ENCODE measurements at places on chromosomes 2 and 18.

- DNase-seq: no peak
Measured at GRCh38 chr2:120405759-120406099, 59.8 kb downstream of the INHBB start.

GRCh38 chr2:140851258-140851981 is 1279.4 kb downstream of the LRP1B start:
- DNase-seq: no peak

GRCh38 chr2:210268281-210268680 is 43.0 kb upstream of the ACADL start:
- no peak for DNase-seq

DNA sequence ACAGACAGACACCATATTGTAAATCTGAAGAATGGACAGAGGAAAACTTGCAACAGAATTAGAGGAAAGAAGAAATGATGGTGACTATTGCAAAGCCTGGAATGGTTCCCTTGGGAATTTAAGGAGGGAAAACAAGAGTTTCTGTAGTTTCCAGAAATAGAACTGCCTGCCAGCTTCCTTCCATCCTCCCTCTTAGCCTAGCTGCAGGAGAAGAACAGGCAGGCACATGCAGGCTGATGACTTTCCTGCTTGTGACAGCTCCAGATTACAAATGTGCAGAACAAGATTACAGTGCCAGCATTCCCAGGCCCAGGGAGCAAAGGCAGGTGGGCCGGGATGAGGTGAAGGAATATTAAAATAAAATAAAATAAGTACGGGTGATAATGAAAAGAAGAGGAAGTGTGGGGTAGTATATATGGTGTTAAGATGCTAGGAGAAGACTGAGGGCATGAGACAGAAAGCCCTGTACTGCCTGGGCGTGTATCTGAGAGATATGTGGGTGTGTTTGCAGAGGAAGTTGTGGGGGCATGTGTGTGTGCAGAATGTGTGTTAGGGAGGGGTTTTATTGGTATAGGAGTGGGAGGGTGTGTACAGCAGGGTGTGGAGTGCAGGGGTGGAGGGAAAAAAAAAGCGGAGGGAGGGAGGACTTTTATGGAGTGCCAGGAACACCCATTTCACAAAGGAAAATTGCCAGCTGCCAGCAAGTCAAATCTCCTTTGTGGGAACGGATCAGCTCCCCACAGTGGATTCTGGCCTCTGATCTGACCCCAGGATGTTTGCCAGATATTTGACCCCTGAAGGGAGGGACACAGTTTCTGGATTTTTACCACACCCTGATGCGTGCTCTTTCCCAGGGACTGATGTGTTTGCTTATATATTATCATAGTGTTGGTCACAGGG is 43.9 kb upstream of the NEMP2 start:
- DNase-seq: no peak

DNA sequence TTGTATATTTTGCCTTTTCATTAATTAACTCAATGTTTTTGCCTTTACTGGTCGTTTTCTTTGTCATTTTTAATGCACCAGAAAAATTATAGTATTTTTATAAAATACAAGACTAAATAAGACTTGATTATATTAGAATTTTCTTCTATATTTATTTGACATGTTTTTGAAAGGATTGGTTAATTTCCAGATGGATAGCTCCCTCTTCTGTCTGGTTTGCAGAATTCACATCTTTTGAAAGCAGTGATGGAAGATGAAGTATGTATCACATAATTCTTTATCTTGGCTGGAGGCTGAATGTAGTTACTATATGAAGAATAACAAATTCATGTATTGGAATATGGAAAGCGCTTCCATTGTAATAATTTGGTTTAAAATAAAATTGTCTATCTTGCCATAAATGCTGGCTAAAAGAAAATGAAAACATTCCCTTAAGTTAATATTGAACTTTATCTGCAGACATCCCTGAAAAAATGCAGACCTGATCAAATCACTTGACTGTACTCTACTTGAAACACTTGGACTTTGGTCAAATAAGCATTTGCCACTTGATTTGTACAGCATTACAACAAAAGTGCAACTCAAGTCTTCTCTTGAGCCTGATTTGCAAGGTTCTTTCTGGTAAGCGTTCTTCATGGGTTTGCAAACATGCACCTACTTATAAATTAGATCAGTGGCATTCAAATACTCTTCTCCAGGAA is 86.3 kb upstream of the EFEMP1 start:
- no peak for DNase-seq

DNA sequence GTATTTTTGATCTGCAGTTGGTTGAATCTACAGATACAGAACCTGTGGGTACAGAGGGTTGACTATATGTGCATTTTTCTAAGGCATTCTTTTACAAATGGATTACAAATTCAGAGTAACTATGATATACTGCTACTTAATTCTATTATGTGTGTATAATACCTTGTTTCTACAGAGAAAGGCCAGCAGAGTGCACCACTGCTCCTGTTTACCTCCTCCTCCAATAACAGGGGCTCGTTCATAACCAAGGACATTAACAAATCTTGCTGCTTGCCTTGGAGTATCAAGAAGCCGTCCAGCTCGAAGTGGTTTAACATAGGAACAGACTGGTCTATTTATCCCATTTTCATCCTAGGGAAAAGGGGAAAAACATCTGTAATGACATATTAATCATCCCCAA is 16.4 kb downstream of the CEP76 start:
- no peak for DNase-seq

GRCh38 chr2:197620133-197620532 is 55.3 kb downstream of the RFTN2 start:
- DNase-seq: no peak

DNA sequence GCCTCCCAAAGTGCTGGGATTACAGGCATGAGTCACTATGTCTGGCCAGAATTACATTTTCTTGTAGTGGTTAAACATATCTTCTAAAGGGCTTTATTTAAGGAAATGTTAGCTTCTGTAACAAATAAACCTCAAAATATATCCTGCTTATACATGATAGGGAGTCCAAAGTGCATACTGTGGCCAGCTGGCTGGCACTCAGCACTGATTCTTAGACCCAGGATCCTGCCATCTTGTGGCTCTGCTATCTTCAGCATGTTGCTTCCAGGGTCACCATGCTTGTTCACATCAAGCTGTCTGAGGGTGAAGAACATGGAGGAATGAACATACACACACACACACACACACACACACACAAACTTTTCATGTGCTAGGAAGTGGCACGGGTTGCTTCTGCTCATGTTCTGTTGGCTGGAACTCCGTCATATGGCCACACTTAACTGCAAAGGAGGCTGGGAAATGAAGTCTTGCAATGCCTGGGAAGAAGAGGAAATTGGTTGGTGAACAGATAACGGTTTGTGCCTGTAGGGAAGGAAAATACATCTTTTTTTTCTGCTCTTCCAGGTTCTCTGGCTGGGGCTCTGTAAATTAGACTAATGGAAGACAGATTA is 40.0 kb downstream of the NPPC start:
- no peak for DNase-seq

GRCh38 chr18:43620936-43621335 is 343.6 kb upstream of the SYT4 start:
- DNase-seq: no peak

DNA sequence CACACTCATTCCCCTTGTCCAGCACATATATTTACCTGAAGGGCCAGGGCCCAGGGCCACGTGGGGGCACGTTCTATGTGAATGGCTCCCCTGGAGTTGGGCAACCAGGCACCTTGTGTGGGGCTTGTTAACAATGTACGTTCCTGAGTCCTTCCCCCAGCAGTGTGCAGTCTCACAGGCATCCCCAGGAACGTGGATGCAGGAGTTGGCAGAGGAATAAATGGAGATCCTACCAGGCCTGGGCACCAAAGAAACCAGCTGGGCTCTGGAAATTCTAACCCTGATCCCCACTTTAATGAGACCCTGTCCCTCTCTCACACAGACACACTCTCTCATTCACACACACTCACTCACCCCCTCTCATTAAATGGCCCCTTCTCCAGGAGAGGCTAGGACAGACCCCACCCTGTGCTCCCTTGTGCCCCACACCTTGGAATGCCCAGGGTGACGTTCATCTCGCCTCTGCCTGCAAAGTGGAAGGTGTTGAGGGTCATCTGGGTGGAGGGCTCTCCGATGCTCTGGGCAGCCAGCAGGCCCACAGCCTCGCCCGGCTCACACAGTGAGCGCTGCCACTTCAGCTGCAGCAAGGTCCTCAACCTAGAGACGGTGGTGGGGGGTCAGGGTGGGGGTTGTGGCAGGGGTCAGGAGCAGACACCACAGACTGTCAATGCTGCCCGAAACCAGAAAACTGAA is 65.6 kb downstream of the POLR1A start:
- no peak for DNase-seq

GRCh38 chr2:109351164-109351756 is 222.3 kb downstream of the SH3RF3 start:
- DNase-seq: no peak

DNA sequence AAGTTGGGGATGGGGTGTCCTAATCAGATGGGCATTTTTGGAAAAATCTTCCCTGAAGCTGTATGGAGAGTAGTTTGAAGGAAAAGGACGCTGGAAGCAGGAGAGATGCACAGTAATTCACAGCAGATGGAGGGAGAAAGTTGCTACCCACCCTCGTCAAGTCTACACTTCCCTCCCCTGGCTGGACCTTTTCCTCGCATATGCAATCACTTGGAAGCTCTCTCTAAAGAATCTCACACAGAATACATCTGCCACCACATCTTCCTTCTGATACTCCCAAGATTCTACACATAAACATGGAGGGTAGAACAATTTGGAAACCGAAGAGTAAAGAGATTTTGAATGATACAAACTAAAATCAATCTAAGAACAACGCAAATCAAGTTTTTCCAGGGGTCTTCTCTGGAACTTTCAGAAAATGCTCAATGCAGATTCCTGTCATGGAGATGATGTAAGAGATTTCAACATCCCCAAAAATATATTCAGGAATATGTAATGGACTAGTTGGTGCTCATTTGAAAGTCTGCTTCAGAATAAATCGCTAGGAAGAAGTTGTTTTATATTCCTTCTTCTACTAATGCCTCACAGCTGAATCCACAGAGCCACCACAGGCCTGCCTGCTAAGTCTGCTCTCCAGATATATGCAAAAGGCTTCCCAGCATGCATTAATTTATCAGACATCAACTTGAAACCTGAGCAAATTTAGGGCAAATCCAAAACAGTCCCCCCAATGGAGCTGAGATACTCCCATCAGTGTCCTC is 291.5 kb downstream of the LRATD1 start:
- no peak for DNase-seq

DNA sequence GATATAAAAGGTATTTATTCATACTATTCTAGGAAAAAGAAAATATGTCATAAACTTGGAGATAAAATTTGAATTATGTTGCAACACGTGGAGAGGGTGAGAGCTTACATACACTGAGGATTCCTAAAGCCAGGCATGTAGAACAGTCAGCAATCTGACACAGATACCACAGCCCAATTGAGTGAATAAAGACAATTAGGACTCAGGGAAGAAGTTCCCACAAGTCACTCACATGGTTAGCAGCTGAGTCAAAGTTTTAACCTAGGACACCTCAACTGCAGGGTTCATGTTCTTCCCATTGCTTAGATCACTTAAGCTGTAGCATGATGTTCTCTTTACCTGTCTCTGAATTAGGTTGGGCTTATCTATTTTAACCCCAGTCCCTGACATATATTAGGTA is 189.5 kb downstream of the CMPK2 start:
- no peak for DNase-seq

GRCh38 chr2:200077210-200077650 is 121.8 kb downstream of the MAIP1 start:
- no peak for DNase-seq

DNA sequence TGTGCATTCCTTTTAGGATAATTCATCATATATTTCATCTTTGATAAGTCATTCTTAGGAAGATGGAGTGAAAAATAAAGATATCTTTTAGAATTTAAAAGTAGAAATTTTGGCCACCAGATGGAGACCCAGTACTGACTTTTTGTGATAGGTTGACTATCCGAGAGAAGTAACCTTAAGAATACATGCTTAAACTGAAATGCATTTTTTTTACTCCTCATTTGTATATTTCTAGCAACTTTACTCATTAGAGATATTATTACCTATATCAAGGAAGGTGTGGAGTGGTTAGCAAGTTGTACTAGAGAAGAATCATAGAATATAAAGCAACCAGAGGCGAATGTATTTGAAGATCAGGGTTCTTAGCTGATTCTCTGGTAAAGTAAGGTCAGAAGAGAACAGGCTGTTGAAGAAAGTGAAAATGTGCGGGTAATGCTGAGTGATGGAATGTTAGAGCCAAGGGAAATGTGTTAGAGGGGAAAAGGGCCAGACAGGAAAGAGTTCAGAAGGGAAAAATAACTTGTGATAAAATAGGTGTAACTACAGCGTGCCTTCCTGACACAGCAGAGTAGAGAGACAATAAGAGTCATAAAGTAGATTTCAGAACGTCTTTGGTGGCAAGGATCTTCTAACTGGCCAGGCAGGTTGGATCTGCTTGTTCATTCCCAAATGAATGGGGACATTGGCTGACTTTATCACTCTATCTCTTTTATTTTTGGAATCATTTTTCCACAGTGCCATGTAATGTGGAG is 52.3 kb downstream of the TDRD15 start:
- DNase-seq: no peak

GRCh38 chr2:67522148-67522547 is 125.0 kb downstream of the ETAA1 start:
- DNase-seq: no peak

- DNase-seq: no peak
Measured at GRCh38 chr2:203722411-203722810, 16.0 kb downstream of the CD28 start.

GRCh38 chr2:218882461-218882816 is 1.8 kb downstream of the WNT10A start:
- DNase-seq: no peak

- DNase-seq: no peak
Measured at GRCh38 chr2:160566717-160567116, 73.1 kb upstream of the RBMS1 start.

DNA sequence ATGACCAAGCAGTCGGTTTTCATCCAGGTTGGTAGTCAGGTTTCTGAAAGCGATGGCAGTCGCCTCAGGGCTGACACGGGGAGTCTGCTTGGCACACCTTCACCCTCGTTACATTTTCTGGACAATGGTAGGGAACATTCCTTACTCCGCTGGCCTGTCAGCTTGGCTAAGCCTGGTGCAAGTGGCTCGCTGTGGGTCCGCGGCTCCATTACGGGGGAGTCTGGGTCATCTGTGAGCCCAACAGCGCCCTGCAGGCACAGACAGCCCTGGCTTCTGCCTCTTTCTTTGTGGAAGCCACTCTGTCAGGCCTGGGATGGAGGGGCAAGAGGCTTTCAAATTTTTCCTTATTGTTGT is 95.6 kb downstream of the HDAC4 start:
- DNase-seq: no peak

GRCh38 chr18:1573732-1574131 is 669.1 kb downstream of the ADCYAP1 start:
- no peak for DNase-seq

DNA sequence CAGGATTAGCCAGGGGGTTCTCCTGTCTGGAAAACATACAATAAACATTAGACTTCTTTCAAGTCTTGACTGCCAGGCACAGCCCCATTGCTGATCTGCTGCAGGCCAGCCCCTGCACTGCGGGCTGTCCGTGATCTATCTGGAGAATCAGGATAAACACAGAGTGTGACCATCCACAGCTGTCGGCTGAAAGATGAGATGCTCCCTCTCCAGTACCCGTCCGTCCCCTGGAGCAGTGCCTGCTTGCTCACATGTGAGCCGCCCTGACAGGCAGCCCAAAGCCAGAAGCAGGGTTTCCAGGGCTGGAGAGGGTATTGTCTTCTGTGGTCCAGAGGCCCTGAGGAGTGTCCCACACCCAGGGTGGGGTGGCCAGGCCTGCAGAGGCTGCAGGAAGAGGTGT is 46.1 kb upstream of the FOSL2 start:
- no peak for DNase-seq

- no peak for DNase-seq
Measured at GRCh38 chr2:164890544-164890943, 48.9 kb upstream of the COBLL1 start.

All from stimulated activated CD4-positive, alpha-beta T cell treated with anti-CD3 and anti-CD28 coated beads, TNF-alpha, amount 100 ng/mL, for 1 hour (primary cell).